ENCODE measurements at places on chromosomes 16 and 17.

DNA sequence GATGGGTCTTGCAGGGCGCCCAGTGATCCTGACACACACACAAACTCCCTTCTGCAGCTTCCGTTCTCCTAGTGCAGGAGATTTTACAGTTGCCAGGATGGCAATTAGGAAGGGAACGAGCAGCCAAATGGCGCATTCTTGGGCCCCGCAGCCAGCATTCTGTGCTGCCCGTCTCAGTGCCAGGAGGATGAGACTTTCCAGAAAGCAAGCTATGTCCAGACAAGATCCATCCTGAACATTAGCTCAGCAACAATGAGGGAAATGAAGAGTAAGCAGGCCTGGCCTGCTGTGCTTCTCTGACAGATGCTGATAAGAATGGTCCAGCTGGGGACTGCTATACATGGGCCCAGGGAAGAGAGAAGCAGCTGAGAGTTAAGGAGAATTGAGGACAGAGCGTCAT lies 16.5 kb downstream of the SPPL2C start:
- no peak for DNase-seq

GRCh38 chr17:80444644-80444979 lies 29.6 kb downstream of the ENDOV start:
- DNase-seq = no peak

GRCh38 chr16:27566417-27566816 lies 16.5 kb downstream of the KATNIP start:
- no peak for DNase-seq

GRCh38 chr16:27736431-27736830 lies 186.5 kb downstream of the KATNIP start:
- no peak for DNase-seq

GRCh38 chr16:69544088-69544487 lies 21.7 kb upstream of the NFAT5 start:
- DNase-seq = no peak

- no peak for DNase-seq
Observed at GRCh38 chr16:86969716-86970115, 347.5 kb downstream of the C16orf95 start.

DNA sequence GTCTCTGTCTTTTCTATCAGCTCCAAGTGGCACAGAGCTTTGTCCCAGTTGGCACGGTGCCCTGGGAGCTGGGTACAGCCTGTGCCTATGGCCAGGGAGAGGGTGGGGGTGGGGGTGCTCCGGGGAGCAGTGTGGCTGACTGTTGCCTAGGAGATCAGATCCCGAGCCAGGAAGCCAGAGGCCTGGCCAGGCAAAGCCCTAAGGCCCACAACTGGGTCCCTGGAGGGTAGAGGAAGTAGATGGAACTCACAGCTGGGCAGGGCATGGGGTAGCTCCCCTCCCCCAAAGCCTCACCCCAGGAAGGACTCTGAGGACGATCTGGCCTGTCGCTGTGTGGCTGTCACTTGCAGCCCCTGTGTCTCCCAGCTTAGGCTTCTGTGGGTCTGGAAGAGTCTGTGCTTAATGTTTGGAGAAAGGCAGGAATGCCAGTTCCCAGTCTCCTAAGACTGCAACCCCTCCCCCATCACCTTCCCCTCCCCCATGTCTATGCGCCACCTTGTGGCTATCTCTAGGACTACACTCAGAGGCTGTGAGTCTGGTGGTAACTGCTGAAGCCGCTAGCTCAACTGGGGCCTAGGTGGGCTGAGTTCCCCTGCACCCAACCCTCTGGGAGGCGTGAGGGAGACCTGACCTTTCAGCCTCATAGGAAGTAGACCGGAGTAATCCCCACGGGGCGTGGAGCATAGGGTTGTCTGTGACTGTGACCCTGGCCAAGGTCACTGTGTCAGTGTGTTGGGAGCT lies 12.6 kb downstream of the THRA start:
- no peak for DNase-seq

DNA sequence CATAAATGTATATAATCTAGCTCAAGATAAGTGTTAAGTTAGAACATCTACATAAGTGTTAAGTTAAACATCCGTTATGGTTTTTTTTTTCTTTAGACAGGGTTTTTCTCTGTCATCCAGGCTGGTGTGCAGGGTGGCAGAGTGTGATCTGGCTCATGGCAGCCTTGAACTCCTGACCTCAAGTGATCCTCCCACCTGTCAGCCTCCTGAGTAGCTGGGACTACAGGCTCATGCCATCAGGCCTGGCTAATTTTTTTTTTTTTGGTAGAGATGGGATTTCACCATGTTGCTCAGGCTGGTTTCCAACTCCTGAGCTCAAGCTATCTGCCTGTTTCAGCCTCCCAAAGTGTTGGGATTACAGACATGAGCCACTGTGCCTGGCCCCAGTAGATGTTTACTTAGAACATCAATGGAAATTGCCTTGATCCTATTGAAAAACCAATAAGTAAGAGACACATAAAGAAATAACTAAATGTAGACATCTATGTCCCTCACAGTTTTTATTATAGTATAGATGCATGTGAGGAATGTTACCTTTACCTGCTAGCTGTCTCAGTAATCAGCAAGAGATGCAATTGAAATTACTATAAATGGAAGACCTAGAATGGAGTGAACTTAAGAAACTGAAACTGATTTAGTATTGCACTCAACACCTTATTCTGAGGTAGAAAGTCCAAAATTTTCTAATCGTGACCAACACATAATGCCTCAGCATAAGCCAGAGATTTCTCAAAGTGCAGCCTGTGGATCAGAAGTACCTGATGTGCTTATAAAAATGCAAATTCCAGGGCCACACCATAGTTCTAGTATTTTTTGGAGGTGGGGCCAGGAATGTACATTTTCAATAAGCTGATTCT lies 5.5 kb upstream of the FAM20A start:
- no peak for DNase-seq

DNA sequence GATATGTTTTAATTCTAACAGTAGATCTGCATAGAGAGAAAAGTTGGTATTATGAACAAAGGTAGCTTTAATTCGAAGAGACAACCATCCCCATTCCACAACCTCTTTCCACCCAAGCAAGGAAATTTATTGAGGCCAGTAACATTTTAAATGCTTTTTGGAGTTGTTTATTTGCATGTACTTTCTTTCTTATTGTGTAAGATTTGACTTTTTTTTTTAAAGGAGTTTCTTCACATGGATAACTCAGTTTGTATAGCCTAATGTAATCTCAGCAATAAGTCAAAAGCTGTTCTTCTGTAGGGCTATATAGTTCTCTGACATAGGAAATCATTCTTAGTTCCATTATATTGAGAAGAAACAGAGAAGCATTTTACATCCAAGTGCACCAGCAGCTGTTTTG lies 163.3 kb downstream of the PRKCA start:
- no peak for DNase-seq

GRCh38 chr17:70405492-70406220 lies 236.3 kb downstream of the KCNJ2 start:
- no peak for DNase-seq

- DNase-seq = no peak
Observed at GRCh38 chr16:46906360-46907060, 22.3 kb downstream of the GPT2 start.

DNA sequence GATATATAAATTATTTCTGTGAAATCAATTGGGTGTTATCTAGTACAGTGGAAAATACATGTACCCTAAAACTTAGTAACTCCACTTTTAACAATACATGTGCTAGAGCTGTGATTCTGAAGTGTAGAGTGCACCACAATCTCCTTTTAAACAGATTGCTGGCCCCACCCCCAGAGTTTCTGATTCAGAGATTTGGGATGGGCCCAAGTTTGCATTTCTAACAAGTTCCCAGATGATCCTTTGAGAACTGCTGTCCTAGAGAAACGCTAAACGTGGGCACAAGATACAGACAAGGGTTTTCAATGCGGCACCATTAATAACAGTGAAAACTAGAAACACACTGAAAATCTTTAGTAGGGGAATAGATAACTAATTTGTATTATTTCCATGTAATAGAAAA lies 49.2 kb downstream of the NXPH3 start:
- no peak for DNase-seq

DNA sequence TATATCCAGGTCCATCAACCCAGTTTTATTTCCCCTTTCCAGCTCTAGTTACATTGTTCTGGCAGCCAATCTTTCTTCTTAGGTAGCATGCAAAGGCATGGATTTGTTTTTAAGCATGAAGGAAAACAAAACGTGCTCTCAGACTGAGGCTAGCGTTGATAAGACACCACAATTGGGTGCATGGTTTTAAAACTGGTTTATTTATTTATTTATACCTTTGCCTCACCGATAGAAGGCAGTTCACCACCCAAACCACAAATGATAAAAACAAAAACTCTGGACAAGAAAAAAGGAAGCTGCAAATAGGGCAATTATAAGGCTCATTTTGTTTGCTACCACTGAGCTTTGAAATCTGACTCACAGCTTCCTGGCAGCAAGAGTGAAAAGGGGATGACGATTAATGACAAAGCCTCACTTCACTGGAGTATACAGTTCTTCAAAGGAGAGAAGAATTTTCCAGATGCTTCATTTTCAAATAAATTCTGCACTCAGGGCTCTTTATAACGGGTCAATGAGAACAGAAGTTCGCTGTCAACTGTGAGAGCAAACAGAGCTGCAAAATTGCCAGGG lies 278.4 kb upstream of the IRX5 start:
- no peak for DNase-seq

GRCh38 chr17:80360396-80360795 lies 54.6 kb upstream of the ENDOV start:
- DNase-seq = no peak

DNA sequence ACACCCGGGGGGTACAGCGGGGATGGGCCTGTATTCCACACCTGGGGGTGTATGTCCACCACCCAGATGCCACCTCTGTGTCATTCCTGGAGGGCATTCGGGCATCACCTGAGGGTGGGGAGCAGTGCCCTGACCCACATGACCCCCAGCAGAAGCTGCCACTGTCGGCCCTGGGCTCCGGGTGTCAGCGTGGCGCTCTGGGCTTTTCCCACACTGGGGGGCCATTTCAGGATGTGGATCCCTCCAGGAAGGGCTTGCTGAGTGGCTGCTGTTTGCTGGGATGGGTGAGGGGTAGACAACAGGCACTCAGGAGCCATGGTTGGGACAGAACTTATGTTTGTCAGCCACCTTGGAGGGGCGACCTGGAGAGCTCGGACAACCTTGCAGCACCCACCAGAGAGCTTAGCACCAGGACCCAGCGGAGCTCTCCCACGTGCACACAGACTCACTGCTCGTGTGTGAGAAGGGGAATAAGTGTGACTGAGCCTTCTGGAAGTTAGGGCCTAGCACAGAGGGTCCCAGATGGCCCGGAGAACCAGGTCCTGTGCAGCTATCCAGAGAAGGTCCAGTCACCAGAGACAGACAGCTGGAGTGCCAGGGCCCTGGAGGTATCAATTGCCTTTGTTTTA lies 102.7 kb downstream of the METRNL start:
- DNase-seq = no peak

- DNase-seq = no peak
Observed at GRCh38 chr16:85717393-85718152, 28.8 kb upstream of the GINS2 start.

DNA sequence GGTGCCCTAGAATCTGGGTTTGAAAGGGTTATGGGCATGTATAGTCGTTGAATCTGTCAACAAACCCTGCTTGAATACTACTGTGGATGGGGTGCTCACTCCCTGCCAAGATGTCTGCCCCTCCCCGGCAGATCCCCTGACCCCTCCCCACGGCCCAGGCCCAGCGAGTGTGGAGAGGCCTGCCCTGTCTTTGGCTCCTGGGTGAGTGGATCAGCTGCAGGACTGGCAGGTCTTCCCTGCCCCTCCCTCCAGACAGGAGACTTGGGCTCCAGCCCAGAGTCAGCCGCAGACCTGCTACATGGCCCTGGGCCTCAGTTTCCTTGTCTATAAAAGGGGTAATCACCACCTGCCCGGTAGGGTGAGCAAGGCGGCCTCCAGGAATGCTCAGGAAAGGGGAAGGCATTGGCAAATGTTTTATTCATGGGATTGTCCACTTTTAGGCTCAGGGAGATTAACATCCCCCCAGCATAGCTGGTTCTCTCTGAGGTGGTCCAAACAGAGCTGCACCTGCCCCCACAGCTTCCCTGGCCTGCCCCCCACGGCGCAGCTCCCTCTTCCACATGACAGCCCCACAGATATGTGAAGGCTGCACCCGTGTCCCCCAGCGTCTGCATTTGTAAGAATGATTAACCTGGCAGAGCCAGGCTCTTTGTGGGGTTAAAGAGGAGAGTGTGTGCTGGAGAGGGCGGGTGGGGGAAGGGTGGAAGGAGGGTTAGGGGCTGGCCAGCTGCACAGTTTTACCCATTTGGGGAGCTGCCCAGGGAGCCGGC lies 18.5 kb upstream of the SPNS2 start:
- no peak for DNase-seq

GRCh38 chr17:33125552-33125950 lies 133.9 kb downstream of the SPACA3 start:
- peak; percentile 68 for DNase-seq

DNA sequence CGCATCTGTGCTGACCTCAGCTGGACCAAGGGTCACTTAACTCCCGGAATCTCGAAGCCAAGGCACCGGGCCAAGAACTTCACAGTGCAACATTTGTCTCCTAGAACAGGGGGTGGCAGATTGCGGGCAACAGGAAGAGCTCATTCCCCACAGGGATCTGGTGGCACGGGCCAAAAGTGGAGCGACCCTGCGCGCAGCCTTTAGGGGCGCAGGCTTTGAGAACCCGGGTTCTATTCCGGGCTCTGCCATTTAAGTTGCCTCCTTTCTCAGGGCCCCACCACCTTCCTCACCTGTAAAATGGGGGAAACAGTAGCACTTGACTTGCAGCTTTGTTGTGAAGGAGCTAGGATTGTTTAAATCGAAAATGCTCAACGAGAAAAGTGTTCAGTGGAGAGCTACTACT lies 651 bp downstream of the SHMT1 start:
- no peak for DNase-seq

- no peak for DNase-seq
Observed at GRCh38 chr16:27211026-27211425, 7.7 kb downstream of the KDM8 start.

- DNase-seq = no peak
Observed at GRCh38 chr17:50575581-50576210, 15.2 kb downstream of the CACNA1G start.

GRCh38 chr17:41893384-41893783 lies 25.4 kb downstream of the ACLY start:
- DNase-seq = no peak

- peak; percentile 7 for DNase-seq
Observed at GRCh38 chr16:56672761-56673536, 3.3 kb downstream of the MT1H start.

DNA sequence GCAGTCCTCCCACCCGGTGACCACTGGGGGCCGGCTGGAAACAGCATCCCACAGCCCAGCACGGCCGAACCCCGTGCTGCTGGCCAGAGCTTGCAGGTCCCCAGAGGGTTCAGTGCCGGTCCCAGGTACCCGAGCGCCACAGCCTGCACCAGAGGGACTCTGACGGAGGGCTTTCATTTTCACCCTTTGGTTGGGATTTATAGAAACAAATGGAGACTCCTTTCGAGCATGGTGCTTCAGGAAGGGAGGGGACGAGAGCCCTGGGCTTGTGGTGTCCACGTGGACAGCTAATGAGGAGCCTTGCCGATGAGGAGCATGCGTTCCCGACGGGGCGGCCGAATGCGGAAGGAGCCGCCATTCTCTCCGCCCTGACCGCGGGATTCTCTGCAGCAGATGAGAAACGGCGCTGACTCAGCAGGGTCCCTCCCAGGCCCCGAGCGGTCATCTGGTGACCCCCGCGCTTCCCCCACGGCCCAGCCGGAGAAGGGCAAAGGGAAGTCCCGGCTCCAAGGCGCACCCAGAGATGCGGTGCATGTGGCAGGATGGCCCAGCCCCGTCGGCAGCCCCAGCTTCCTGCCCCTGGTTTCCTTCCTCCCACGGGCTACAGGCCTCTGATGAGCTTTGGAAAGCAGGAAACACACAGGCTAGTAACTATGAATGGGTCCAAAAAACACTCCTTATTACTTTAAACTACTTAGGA lies 9.8 kb downstream of the SLC38A10 start:
- no peak for DNase-seq

- DNase-seq = no peak
Observed at GRCh38 chr17:78834571-78834970, 6.0 kb downstream of the USP36 start.

Measured in NCI-H187 treated with DMSO at 0.1 percent for 48 hours (cell line).